ENCODE measurements at places on chromosomes 5 and 9.

DNA sequence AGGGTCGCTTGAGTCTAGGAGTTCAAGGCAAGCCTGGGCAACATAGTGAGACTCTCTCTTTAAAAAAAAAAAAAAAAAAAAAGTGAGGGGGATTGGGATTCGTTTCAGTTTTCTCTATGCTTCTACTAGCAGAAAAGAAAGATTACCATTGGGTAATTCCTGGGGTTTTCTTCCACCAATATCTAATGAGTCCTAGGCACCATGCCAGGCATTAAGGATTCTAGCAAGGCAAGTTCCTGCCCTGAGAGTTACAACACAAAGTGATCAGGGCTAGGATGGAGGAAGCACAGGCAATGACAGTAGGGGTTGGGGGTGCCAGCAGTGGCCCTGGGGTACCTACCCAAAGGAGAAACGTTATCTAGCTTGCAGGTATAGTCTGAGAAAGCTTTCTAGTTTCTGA, 90.8 kb downstream of the PCDH1 start:
- DNase-seq, result no peak

DNA sequence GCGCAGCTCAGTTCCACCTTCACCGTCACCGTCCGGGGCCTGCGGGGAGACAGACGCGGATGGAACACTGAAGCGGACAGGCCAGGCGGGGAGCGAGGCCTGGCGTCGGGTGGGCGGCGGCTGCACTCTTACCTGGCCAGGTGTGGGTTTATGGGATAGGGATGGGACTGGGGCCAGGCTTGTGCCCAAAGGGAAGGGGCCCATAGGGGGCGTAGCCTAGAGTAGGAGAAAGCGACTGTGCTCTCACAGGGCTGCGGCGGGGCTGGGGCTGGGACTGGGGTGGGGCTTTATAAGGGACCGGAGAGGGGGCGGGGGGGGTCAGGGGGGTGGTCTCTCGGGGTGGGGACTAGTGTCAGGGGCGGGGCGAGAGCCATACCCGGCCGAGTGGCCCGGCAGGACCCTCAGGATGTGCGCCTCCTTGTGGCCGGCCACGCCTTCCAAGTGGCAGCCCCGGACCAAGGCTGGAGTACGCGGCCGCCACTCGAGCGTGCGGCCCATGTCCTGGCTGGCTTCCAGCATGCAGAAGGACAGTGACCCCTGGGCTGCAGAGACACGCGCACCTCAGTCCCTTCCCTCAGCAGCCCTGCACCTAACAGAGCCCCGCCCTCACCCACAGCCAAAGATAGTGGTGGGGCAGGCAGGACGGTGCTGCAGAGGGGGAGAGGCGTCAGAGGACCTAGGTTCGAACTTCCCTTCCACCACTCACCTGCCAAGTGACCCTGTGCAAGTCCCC, 22.8 kb downstream of the FPGS start:
- no peak for DNase-seq

DNA sequence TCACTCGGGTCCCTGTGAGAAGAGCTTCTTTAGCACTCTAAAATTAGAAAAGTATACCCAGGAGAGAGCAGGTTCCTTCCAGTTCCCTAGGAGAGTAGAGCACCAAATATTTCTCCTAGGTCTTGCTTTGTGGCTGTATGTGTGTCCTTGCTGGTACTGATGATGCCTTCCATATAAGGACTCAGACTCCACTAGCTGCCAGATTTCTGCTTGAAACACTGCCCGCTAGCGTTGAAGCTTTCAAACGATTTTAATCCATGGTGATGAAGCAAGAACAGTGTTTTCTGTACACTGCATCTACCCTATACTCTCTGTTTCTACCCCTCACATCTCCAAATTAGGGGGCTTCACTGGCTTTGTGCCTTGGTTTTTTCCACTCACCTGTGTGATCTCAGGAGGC, 2.4 kb upstream of the SMC2 start:
- peak; percentile 87 for DNase-seq

DNA sequence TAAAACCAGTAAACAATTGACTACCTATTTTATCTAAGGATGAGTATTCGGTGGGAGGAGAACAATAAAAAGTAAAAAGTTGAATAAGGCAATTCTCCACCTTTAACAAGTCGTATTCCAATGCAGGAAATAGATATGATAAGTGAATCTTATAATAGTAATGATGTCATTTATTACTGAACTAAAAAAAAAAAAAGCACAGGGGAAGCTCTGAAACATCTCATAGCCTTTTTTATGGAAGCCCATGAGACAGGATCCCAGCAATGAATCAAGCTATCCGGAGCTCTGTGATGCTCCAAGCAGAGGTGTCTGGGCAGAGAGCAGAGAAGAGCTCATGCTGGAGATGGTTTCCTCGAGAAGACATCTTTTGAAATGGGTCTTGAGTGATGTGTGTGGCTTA, 376.0 kb downstream of the ICE1 start:
- DNase-seq, result no peak

- DNase-seq, result no peak
Measured at GRCh38 chr9:129126749-129127618, 15.8 kb downstream of the PTPA start.

- peak; percentile 34 for DNase-seq
Measured at GRCh38 chr9:77935974-77936373, 95.6 kb downstream of the GNAQ start.

DNA sequence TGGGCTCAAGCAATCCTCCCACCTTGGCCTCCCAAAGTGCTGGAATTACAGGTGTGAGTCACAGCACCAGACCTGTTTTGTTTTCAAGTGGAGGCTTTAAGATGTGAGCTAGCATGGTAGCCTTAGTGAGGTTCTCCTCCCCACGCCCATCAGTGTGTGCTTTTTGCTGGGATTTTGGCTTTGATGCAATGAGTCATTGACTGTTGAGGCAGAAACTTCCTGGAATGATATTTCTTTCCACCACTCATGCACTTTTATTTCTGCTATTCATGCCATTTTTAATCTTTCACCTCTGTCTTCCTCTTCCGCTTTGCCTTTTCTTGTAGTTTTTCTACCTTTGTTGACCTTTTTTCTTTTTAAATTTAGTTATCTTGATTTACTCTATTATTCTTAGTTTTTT, 4.2 kb upstream of the NFIL3 start:
- no peak for DNase-seq

GRCh38 chr9:36208521-36209253, 18.0 kb downstream of the CLTA start:
- DNase-seq, result no peak

- DNase-seq, result peak; percentile 56
Measured at GRCh38 chr9:101566904-101567724, 27.7 kb downstream of the PPP3R2 start.

GRCh38 chr9:82706786-82707185, 356.2 kb downstream of the RASEF start:
- no peak for DNase-seq

DNA sequence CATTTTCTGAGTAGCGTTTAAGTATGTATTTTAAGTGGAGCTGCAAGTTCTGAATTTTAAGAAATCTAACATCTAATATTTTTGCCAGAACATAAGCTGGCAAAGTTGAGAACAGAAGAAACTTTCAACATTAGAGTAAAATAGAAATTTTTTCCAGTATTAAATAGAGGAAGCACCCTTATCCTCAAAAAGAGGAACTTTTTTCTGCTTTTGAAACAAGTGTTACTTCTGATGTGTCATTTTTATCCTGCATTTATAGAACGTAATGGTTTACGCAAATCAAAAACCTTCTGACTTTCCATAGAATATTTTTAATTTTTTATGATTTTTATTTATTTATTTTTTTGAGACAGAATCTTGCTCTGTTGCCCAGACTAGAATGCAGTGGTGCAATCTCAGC, 21.8 kb downstream of the ZBED3 start:
- peak; percentile 76 for DNase-seq

GRCh38 chr5:97923496-97923895, 740.4 kb upstream of the RIOK2 start:
- DNase-seq, result no peak

- no peak for DNase-seq
Measured at GRCh38 chr5:156475182-156476157, 148.5 kb downstream of the SGCD start.

GRCh38 chr9:28317745-28318144, 744.5 kb upstream of the C9orf72 start:
- no peak for DNase-seq

DNA sequence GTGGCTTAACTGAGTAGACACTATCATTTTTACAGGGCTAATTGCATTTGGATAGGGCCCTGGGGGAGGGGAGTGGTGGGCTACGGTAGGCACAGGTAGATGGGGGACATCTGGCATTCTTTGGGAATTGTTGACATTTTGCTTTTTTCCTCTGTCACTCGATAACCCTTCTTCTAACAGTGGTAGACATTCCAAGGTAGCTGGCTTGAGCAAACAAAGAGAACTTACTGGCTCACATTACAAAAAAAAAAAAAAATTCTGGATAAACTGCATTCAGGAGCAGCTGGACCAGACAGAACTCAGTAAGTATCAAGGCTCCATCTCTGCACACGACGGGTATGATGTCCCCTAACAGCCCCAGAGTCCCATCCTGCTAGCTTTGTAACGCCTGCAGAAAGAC, 585.2 kb downstream of the ZNF608 start:
- DNase-seq, result no peak

GRCh38 chr5:156411-157072, 34.8 kb upstream of the LRRC14B start:
- DNase-seq, result no peak

GRCh38 chr5:160155017-160155750, 35.9 kb upstream of the PWWP2A start:
- no peak for DNase-seq

GRCh38 chr5:156181656-156182055, 145.3 kb upstream of the SGCD start:
- no peak for DNase-seq

DNA sequence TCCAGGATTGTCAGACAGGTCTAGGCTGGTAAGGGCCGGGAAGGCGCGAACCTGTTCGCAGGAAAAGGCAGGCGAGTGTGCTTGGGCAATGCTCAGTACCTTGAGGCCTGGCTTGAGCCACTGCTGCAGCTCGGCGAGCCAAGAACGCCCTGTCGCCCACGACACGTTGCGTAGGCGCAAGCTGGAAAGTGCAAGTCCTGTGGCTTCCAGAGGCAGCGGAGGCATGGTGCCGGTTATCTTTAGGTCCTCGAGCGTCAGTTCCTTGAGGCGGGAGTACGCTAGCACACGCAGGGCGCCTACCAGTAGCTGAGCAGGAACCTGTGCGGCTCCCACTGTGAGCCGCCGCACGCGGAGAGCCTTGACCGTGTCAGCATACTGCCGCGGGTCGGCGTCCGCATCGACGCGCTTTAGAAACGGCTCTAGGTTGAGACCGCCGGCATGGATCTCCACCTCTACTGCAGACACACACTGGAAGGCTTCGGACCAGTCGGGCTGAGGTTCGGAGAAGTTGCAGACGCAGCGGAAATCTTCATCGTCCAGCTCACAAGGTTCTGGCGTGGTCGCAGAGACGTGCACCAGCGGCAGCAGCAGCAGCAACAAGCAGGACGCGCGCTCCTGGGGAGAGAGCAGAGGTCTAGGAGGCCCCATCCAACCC, 482 bp downstream of the CD14 start:
- no peak for DNase-seq

DNA sequence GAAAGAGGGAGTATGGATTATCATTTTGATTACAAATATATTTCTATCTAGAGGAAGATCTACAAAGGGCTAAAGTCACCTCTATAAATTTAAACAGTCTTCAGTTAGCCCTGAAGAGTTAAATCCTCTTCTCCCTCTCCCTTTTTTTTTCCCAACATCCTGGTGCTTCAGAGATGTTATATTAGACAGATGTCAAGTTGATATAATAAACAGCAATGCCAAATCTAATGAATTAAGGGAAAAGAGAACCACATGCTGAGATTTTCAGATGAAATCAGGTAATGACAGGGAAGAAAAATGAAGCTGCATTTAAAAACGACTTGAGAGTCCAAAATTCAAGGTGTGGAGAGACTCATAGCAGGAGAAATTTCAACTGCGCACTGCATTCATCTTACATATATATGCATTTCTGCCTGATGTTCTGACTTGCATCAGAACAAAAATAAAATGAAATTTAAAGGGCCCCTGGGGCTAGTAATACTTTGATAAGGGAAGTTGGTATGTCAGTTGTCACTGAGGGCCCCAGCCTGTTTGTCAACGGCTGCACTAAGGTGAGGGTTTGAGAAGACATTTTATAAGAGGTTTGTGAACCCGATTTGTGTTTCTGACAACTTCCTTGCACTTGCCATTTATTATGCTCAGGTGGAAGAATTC, 338.9 kb upstream of the PANK3 start:
- no peak for DNase-seq

GRCh38 chr5:65332591-65332990, 149.1 kb downstream of the ADAMTS6 start:
- no peak for DNase-seq

- DNase-seq, result no peak
Measured at GRCh38 chr5:179605026-179605833, 18.2 kb downstream of the HNRNPH1 start.

GRCh38 chr9:95508968-95509850, 7.6 kb downstream of the PTCH1 start:
- no peak for DNase-seq

- peak; percentile 12 for DNase-seq
Measured at GRCh38 chr5:69367697-69368279, 1.5 kb downstream of the AK6 start.

DNA sequence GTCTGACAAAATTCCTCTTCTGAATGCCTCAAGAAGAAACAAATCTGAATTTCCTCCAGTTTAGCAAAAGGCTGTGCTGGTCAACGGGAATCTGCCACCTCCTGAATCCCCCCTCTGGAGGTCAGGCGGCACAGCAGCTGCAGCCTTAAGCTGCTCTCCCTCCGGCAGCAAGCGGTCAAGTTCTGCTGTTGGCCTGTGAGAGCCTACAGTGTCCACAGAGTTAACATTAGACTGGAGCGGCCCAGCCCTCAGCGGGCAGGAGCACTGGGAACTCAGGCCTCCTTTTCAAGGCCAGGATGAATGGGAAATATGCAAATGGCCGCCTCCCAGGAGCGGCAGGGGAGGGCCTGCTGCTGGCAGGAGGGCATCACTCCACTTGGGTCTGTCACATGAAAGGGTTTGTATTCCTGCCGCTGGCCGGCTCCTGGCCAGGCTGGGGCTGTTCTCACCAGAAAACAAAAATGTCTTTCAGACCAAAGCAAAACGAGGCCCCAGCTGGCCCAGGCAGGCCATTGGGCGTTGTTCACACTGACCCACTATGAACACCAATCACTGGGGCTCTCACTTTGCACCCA, 8.2 kb downstream of the ACSL6 start:
- no peak for DNase-seq

GRCh38 chr9:89871871-89872331, 267.1 kb downstream of the GADD45G start:
- DNase-seq, result no peak

- no peak for DNase-seq
Measured at GRCh38 chr9:110476251-110476650, 103.3 kb downstream of the SVEP1 start.

DNA sequence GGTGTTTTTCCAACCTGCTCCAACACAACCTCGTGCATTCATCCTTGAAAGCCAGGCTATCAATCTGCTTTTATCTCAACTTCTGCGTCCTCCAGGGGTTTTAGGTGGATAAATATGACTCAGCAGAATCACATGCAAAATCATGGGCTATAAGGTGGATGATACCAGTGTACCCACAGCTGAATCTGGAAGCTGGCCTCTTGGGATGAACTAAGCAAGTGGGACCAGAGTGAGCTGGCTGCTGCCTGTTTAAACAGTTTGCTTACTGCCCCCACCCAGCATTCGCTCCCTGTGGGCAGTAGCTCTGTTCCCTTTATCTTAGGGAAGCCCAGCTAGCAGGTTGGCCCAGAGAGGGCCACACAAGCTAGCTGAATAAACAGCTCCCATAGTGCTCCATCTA, 194.0 kb downstream of the CRB2 start:
- no peak for DNase-seq
